ENCODE measurements at places on chromosomes 16 and 17.

DNA sequence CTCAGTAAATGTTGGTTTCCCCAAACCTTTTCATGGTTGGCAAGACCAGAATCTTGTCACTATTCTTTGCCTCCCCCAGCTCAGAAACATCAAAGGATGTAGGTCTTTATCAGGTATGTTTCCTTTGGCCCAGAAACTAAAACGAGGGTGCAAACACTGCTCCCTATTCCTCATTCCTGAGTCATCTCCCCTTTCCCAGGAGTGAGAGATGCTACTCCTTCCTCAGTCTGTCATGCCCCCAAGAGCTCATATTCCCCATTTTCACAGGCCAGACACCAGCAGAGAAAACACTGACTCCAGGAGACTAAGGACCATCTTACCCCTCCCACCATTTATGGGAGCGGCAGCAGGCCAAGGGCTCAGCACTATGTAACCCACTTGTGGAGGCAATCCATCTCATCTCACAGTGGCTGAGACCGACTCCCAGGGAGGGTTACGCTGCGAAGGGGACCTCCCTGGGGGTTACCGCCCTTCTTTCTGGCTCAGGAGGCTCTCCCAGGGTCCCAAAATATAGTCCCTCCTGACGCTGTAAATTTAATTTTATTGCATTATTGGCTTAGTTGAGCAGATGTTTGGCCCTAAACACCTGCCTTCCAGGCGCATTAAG is 1.5 kb downstream of the GEMIN4 start:
- DNase-seq: no peak

- DNase-seq: no peak
These were observed 56.0 kb upstream of the ENPP7 start for GRCh38 chr17:79674506-79675412.

DNA sequence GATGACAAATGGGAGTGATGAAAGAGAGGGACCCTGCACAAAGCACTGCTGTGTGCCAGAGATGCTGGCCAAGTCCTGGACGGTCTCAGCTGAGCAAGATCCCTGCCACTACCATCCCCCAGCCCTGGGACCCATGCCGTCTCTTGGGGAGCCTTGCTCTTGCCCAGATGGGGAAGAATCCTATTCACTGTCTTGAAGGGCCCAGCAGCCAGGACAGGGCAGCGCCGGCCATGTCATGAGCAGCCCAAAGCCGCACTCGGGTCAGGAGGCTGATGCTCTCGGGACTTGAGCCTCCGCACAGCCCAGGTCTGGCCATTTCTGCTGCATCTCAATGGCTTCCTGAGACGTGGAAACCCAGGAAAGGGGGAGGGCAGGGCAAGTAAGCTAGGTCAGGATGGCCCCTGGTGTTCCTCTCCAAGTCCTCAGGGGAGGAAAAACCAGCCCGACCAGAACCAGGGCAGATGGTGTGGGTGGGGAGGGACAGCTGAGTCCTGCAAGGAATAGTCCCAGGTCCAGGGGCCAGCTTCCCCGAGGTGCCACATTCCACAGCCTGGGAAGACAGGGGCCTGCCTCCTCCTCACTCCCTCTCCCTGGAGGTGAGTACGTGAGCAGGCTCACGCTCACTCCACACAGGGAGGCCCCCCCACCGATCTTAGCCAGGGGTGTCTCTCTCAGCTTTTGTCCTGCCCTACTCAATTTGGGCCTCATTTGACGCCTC is 7.8 kb upstream of the KRT19 start:
- no peak for DNase-seq

- DNase-seq: no peak
These were observed 99.6 kb downstream of the SPACA3 start for GRCh38 chr17:33091271-33091670.

DNA sequence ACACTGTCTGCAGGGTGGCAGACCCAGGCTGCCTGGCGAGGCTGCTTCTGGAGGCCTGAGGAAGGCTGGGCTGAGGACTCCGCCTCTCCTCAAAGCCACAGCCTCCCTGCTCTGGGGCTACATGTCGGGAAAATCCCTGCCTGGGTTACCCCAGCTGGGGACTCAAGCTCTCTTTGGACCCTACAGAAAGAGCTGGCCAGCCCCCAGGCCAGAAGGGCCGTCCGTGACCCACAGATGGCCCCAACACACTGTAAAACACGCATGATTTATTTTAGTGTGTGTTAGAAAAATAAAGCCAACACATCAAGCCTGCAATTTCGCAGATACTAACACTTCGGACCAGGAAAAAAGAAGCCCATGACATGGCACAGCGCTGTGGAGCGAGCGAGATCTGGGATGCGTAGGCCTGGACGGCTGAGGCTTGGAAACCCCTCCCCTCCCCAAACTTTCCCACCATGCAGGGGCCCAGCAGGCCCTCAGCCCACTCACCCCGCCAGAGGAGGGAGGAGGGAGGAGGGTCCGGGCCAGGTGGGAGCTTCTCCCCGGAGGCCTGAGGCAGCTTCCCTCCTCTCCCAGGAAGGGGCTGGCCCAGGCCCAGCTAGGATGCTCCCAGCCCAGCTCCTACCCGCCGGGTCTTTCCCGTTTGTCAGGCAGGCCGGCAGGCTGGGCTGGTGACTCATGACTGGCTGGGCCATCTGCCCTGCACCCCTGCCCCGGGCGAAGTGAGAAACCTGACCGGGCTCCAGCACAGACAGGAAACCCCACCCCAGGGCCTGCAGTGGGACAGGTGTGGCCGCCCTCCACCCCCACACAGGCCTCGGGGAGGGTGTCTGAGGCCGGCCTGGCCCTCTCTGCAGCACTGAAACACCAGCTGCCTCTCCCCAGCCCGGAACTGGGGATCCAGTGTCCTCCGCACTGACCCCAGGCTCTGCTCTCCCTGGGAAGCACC is 34.1 kb upstream of the SLC38A10 start:
- no peak for DNase-seq

GRCh38 chr17:67150826-67151225 is 94.2 kb downstream of the HELZ start:
- no peak for DNase-seq

GRCh38 chr17:1177016-1177700 is 2.6 kb downstream of the ABR start:
- peak; percentile 40 for DNase-seq

DNA sequence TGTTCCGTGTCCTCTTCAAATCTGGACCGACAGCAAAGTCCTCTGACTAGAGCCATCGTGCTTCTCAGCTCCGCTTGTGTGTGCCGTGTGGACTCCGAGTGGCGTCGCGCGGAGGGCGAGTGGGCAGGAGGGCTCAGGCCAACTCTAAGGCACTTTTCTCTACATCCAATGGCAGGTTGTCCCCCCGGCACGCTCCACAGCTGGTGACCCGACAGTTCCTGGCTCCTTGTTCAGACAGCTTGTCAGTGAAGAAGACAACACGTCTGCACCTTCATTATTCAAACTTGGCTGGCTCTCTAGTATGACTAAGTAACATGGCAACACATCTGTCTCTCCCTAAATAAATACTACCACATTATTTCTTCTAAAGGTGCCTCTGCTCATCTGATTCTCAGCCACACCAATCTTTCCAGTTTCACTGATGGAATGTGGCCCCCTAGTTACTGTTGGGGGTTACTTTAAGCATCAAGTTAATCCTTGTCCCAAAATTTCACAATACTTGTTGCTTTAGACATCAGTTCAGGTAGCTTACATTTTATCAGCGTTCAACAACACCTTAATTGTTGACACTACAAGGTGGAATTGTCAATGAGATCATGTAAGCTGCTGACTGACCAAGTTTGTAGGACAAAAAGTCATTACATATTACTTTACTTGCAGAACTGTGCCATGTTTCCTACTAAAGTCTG is 15.4 kb downstream of the COG1 start:
- DNase-seq: no peak
